ENCODE measurements at places on chromosomes 16 and 17.

DNA sequence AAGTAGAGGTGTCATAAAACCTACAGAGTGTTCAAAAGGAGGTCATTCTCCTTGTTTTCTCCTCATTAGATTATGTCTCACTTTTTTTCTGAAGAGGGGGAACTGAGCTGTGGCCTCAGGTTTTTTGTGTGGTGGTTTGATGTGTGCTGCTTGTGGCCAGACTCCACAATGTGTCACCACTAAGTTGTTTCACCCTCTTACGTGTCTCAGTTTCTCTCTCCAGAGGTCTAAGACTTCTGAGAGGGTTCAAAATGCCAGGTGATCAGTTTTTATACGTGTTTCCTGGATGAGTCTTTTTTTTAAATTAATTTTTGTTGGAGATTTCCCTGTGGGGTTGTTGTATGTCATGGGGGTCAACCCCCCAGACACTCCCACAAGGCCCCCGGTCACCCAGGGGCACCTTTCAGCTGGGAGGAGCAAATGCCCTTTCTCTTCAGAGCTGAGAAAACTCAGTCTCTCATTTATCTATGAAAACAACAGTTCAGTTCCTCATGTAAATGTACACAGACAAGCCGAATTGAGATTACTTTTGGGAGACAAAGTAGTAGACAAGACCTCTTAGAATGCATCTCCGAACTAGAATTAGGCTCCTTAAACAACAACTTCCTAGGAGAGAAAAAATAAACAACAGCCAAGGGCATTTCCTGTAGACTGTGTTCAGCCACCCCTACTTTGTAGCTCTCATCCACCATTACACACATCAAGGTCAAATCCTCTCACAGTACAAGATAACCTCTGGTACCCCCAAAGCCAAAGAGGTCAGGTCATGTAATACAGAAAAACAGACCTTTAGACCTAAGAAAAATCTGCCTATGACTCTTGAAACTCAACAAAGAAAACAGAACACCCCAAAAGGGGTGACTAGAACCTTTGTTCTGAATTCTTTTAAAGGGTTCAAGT is 23.9 kb upstream of the TMEM98 start:
- no peak for DNase-seq

DNA sequence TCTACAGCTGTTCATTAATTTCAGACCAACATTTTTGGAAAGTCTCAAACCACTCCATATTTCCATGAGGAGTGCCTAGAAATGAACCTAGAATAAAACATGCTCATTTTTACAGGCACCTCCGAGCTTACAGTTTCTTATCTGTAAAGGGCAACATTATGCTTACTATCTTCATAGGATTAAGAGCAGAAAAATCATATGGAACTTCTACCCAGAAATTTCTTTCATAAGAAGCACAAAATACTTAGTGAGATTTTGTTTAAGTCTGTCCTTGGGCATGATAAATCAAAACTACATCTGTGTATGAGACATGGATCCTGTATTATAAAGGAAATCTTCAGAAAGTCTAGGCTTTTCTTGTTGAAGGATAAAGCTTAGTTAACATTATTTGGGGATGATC is 187.4 kb downstream of the CA10 start:
- no peak for DNase-seq

GRCh38 chr16:67945392-67945933 is 1.5 kb upstream of the LCAT start:
- no peak for DNase-seq

- no peak for DNase-seq
Measured at GRCh38 chr17:55273579-55274354, 9.0 kb downstream of the HLF start.

GRCh38 chr17:27973258-27974044 is 69.0 kb upstream of the NLK start:
- DNase-seq: no peak

GRCh38 chr17:27565874-27566670 is 64.9 kb upstream of the LGALS9 start:
- no peak for DNase-seq

DNA sequence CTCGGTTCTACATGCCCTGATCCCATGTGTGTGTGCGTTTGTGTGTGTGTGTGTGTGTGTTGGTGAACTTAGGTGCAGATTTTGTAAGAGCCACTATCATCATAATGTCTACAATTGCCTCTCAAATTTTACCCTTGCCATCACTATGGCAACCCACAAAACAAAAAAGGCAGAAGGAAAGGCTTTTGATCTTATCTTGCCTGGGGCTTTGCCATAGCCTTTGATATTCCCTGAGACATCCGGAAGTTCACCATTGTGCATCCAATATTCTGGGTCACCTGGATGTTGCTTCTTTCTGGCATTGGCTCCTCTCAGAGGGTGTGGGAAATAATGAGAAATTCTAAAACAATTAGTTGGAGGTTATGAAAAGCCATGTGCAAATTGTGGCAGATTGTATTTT is 114.7 kb downstream of the HAPSTR1 start:
- no peak for DNase-seq

DNA sequence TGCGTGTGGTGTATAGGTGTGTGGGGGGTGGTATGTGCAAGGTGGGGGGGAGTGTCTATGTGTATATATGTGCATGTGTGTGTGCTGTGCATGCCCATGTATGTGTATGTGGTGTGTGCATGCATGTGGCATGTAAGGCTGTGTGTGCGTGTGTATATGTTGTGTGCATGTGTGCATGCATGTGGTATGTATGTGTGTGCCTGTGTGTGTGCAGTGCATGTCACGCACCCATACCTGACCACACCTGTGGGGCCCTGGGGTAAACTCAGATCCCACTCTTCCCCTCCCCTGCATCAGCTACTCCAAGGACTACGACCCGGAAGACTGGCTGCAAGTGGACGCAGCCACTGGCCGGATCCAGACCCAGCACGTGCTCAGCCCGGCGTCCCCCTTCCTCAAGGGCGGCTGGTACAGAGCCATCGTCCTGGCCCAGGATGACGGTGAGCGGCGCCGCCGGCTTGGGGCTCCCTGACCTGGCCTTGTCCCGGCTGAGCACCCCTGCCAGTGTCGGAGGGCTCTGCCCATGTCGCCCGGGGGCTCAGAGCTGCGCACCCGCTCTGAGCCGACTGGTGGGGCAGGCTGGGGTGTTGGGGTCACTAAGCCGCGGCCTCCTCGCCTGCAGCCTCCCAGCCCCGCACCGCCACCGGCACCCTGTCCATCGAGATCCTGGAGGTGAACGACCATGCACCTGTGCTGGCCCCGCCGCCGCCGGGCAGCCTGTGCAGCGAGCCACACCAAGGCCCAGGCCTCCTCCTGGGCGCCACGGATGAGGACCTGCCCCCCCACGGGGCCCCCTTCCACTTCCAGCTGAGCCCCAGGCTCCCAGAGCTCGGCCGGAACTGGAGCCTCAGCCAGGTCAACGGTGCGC is 9.1 kb downstream of the SLC22A31 start:
- no peak for DNase-seq

- DNase-seq: no peak
Measured at GRCh38 chr16:67963292-67963661, 5.2 kb downstream of the SLC12A4 start.

- DNase-seq: no peak
Measured at GRCh38 chr17:27525836-27526603, 69.8 kb downstream of the KSR1 start.

GRCh38 chr17:58504826-58505351 is 9.5 kb downstream of the MTMR4 start:
- no peak for DNase-seq

GRCh38 chr16:27181019-27181790 is 22.1 kb upstream of the KDM8 start:
- no peak for DNase-seq

- no peak for DNase-seq
Measured at GRCh38 chr17:17792037-17792550, 44.7 kb downstream of the SREBF1 start.

GRCh38 chr17:40796846-40797245 is 2.9 kb downstream of the KRT28 start:
- DNase-seq: no peak

DNA sequence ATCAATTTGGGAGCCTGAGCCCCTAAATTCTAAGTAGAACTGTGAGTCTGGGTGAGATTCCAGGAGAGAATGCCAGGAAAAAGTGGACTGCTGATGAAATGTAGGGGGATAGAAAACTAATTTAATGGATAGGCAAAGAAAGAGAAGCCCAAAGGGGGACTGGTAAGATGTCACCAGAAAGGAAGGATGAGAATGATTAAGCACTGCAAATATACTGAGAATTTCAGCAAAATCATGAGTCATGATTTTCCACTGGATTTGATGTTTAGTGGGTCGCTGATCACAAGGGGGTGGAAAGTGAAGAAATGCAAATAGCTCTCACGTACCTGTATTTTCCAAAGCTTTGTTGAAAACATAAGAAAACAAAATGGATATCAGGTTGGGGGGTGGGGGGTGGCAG is 201.8 kb downstream of the SLC39A11 start:
- no peak for DNase-seq

GRCh38 chr16:57711-58110 is 4.1 kb downstream of the SNRNP25 start:
- DNase-seq: no peak

DNA sequence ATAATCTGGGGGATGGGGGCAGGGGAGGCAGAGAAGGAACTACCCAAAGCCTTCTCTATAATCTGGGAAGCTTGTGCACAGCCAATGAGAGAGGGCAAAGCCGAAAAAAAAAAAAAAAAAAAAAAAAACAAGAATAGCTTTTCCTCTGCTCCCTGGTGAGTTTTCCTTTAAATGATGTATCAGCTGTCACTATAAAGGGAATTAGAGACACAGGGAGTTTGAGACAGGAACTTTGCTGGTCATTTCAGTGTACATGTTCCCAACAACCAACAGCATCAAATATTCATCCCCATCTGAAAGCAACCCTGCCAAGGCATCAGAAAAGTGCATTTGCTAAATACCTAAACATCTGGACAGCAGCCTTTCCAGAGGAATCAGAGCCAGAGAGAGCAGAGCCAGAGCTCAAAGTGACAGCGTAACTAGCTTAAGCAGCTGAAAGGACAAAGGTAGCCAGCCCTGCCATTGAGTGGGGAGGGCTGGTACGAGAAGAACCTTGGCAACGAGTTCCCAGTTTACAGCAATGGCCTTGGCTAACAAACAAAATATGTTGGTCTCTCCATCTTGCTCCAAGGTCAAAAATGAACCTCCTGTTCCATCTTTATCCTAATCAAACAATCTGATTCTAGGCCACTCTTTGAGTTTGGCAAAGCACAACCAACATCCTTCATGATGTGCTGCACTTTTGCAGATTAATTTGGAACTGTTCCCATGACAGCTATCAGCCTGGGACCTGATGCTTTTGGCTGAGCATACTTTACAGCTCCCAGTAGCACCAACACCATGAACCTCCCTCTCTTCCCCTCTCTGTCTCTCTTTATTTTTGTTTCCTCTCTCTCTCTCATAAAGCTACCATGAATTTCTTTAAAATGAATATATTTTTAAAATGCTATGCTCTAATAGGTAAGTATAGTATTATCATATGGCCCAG is 143.7 kb upstream of the GNAO1 start:
- no peak for DNase-seq

- DNase-seq: peak; percentile 60
Measured at GRCh38 chr17:39617446-39618245, 9.1 kb upstream of the PPP1R1B start.

DNA sequence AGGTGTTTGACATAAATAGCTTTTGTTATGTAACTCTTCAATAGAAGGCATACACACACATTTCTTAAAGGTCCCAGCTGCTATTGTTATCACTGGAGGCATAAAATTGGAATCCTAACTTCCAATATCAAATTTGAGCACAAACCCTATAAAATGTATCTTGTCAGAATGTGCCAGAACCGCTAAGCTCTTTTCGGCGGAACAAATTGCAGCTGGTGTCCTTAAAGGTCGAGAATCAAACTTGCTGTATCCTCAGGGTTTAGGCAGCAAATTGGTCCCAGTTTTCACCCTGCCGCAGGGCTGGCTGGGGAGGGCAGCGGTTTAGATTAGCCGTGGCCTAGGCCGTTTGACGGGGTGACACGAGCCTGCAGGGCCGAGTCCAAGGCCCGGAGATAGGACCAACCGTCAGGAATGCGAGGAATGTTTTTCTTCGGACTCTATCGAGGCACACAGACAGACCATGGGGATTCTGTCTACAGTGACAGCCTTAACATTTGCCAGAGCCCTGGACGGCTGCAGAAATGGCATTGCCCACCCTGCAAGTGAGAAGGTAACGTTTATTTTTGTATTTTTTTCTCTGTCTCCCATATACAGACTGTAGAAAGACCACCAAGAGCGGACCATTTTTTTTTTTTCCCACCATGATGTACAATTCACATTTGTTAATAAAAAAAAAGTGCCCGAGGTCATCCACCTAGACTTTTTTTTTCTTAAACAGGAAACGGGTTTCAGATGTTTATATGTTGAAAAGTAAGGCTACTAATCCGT is 297.1 kb downstream of the IRF8 start:
- DNase-seq: no peak

GRCh38 chr16:66386629-66387622 is 20.4 kb downstream of the CDH5 start:
- no peak for DNase-seq

- no peak for DNase-seq
Measured at GRCh38 chr16:57844416-57845030, 42.2 kb upstream of the KIFC3 start.

DNA sequence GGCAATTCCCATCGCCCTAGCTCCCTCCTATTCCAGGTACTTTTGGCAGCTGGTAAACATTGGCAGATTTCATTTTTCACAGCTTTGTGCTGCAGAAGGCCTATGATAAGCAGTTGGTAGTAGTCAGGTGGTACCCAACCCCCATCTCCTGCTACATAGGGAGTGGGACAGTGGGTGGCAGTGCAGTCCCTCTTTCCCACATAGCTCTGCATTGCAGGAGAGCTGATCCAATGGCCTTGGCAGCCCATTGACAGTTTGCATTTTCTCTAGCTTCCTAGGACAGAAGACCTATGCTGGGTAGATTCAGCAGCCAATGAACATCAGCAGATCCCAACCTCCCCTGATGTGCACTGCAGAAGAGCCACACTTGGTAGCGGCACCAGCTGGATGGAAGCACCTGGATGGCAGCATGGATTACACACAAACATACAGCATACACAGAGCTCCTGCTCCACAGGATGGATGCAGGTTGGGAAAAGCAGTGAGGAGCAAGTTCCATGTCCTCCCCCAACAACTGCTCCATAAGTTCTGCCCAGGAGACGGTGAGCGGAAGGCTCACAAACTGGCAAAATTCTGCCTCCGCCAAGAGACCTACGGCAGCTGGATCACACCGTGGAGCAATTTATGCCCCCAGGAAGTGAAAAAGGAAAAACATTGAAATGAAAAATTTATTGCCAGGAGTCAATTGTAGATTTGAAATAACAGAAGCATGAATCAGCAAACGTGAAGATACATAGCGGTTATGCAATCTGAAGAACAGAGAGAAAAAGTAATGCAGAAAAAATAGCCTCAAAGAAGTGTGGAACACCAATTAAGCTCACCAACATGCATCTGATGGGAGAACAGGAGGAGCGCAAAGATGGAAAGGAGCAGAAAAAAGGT is 95.7 kb downstream of the CACNG1 start:
- no peak for DNase-seq
